ENCODE measurements at places on chromosomes 1 and 21. TPM values are rescaled to one million over a fixed set of nuclear protein-coding genes. Genes with fewer than 3 reads are reported as not detected.

DNA sequence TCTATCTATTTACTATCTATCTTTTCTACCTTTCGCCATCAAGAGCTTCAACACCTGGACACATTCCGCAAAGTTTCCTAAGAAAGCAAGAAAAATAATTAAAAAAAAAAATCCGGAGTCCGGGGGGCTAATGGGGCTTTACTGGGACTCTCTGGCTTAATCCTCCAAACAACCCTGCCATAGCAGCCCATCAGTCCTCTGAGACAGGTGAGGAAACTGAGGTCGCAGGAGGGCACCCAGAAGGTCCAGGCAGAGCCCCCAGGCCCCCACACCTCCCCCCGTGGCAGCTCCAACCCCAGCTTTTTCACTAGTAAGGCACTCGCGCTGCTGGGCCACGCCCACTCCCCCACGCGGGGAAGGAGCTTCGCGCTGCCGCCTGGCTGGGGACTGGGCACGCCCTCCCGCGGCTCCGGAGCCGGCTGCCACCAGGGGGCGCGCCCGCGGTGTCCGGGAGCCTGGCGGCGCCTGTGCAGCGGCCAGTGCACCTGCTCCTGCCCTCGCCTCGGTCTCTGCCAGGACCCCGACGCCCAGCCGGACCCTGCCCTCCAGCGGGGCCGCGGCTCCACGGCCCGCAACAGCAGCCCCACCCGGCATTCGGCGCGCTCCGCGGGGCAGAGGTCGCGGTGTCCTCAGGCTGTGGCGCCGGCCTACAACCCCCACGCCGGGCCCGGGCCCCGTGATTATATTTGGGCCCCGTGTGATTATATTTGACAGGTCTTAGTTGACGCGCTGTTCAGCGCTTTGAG lies 54.1 kb upstream of the SAMD11 start:
- DNase-seq, result peak; percentile 21

GRCh38 chr1:39370602-39371001 lies 120.8 kb upstream of the BMP8A start:
- no peak for DNase-seq

Gene LCE2A
- polyA plus RNA-seq, result not detected

DNA sequence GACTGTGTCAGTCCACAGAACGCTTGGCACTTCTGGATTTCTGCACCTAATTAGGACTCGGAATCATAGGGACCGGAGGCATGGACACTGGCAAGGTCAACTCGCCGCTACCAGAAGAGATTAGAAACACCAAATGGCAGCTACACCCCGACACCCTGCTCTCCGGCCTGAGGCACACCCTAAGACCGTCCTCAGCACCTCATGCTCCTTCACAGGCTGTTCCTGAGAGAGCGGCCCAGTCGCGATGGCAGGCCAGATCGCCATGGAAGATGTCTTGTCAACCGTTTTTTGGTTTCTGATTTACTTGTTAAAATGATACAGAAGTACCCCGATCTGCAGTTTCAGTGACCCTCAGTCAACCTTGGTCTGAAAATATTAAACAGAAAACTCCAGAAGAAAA lies 46.8 kb downstream of the NPHP4 start:
- DNase-seq, result no peak

DNA sequence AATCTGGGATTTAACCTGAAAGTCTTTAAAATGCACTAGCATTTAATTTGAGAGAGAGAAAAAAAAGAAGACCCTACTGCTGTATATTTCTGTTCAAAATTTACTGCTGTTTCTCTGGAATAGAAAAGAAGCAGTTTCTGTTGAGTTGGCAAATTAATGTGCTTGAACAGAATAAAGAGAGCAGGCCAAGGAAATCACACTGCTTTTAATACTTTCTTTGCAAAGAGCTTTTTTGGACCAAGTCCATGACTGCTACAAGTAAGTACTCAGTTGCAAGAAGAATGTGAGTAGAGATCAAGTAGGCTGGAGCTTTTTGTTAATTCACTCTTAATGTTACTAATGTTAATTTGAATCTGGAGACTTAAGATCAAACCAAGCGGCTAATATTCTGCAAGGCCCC lies 336.2 kb upstream of the SGIP1 start:
- DNase-seq, result no peak

- DNase-seq, result no peak
These were observed 77.7 kb downstream of the RAVER2 start for GRCh38 chr1:64822621-64823020.

Gene LHX8
- not detected for polyA plus RNA-seq

Gene RORC
- polyA plus RNA-seq, result 0.83 TPM

DNA sequence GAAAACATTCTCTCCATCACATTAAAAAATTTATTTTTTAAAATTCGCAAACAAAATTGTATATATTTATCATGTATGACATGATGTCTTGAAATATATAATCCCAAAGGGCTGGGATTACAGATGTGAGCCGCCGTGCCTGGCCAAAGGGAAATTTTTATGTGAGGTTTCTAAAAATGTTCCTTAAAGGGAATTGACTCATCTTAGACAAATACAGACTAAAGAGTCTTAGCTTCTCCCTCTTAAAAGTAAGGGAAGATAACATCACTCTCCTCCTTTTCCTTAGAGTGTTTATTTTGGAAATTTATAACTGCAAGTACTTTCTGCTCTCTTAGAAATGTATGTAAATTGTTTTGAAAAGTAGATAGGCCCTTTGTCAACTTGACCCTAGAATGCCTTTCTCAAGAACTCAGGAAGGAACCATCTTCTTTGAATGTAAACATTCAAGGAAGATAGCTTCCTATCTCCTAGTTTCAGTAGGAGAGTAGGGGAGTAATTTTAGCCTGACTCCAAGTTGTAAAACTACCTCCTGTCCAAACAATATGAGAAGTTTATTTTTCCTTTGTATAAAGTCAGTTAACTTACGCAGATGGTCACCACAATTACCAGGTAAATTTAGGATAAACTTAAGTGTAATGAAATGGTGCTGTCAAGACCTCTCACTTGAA lies 59.5 kb downstream of the C21orf91 start:
- DNase-seq, result no peak

- no peak for DNase-seq
These were observed 12.1 kb upstream of the CNTN2 start for GRCh38 chr1:205030896-205031295.

DNA sequence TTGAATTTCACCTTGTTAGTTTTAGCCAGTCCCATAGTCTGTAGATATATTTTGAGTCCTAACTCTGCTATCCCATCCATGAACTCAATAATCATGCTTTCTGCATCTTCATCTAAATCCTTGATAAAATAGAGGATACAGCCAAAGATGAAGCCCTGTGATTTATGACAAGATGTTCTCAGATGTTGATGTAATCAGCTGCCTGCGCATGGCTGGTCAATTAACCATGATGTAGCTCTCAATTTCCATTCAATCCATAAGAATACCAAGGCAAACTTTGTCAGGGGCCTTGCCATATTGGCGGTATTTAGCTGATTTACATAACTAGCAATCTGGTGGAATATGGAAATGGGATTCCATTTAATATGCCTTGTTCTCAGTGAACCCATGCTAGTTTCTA lies 183.2 kb downstream of the TNR start:
- no peak for DNase-seq

DNA sequence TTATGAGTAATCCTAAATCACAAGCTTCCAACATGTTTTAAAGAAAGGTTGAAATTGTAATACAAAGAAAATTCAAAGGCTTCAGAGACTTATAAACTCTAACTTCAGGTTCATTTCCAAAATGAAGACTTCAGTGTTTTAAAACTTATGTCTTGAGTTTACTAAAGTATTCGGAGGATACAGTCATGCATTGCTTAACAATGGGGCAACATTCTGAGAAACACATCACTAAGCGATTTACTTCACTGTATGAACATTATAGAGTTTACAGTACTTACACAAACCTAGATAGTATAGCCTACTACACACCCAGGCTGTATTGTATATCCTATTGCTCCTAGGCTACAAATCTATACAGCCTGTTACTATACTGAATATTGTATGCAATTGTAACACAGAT lies 38.3 kb downstream of the CEP170 start:
- no peak for DNase-seq

GRCh38 chr1:244280859-244281258 lies 170.8 kb downstream of the ADSS2 start:
- DNase-seq, result no peak

DNA sequence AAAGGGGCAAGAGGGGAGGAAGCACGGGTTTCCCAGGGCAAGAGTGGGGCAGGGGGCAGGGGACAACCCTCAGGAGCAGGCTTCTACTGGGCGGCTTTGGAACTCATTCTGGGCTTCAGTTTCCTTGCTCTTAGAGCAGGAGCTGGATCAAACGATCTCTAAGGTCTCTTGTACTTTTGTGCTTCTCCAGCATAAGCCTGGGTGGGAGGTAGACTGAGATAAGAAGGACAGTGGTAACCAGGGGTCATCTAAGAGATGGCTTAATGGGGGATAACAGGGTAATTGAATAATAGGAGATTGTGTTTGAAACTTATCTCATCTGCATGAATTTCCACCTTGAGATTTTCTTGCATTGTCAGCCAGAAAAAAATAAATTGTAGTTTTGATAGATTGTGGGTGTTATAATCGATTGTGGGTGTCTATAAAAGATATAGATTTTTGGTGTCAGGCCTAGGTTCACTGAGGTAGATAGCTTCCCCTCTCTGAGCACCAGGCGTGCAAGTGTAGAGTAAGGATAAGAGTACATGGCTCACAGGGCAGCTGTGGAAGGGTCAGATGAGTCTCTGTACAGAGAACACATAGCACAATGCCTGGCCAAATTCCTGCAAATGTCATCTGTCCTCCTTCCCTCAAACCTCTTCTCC lies 68.0 kb downstream of the CD58 start:
- DNase-seq, result no peak

DNA sequence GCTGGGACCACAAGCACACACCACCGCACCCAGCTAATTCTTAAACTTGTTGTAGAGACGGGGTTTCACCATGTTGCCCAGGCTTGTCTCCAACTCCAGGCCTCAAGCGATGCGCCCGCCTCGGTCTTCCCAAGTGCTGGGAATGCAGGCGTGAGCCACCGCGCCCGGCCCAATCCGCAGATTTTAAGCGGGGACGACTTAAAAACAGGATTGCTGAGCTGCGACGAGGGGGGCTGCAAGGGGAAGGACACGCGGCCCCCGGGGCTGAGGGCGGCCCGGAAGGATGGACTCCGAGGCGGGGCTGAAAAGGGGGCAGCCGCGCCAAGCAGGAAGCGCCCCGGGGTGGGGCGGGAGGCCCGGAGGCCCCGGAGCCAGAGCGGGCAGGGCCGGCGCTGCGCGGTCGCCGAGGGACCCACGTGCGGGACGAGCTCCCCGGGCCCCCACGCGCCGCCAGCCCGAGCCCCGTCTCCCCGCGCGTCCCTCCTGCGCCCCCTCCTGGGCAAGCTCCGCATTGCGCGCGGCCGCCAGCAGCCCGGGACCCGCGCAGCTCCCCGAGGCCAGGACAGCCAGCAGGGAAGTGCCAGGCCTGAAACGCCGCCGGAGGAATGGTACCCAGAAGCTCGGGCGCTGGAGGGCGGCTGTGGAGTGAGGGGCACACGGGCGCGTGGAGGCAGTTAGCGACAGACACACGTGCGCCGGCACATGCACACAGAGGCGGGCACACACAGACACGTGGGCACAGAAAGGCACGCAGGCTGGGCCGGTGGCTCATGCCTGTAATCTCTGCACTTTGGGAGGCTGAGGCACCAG lies 5.5 kb upstream of the PRKCZ start:
- DNase-seq, result no peak

- DNase-seq, result no peak
These were observed 3.4 kb downstream of the GDAP2 start for GRCh38 chr1:117925981-117926380.

DNA sequence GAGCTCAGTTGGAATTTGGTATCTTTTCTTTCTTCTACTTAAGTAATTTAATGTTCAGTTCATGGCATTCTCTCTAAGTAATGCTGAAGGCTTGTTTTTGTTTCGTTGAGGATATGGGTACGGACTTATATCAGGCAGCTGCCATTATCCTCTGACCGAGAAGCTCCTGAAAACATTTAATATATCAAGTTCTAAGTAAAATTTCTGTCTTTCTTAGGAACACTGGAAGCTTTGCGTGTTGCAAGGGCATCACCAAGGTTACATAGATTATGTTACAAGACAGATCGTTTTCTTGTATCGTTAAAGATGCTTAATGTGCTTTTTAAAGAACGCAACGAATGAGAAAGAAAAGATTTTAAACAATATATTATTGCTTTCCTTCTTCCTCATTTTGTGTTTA lies 1.0 kb upstream of the GALNT2 start:
- no peak for DNase-seq

GRCh38 chr1:195766709-195767108 lies 841.5 kb downstream of the KCNT2 start:
- DNase-seq, result no peak

Gene SLC44A5
- 10.4 TPM for polyA plus RNA-seq

Gene C1orf185
- polyA plus RNA-seq, result not detected

GRCh38 chr21:42540396-42540795 lies 26.7 kb downstream of the SLC37A1 start:
- no peak for DNase-seq

Gene ANKRD45
- 7.6 TPM for polyA plus RNA-seq

Gene CELA3B
- not detected for polyA plus RNA-seq

DNA sequence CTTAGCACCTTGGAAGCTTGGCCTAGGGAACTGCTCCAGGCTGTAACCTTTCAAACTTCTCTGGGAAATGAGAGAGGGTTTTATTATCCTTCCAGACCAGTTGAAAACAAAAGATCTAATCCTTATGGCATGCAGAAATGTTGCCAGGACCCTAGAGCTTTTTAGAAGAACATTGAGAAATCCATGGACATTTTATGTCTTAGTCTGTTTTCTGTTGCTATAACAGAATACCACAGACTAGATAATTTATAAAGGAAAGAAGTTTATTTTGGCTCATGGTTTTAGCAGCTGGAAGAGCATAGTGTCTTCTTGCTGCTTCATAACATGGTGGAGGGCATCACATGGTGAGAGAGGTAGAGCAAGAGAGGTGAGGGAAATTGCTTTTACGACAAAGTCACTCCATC lies 25.8 kb downstream of the OSBPL9 start:
- DNase-seq, result peak; percentile 43

- DNase-seq, result no peak
These were observed 10.5 kb upstream of the IRF2BP2 start for GRCh38 chr1:234620272-234621126.

DNA sequence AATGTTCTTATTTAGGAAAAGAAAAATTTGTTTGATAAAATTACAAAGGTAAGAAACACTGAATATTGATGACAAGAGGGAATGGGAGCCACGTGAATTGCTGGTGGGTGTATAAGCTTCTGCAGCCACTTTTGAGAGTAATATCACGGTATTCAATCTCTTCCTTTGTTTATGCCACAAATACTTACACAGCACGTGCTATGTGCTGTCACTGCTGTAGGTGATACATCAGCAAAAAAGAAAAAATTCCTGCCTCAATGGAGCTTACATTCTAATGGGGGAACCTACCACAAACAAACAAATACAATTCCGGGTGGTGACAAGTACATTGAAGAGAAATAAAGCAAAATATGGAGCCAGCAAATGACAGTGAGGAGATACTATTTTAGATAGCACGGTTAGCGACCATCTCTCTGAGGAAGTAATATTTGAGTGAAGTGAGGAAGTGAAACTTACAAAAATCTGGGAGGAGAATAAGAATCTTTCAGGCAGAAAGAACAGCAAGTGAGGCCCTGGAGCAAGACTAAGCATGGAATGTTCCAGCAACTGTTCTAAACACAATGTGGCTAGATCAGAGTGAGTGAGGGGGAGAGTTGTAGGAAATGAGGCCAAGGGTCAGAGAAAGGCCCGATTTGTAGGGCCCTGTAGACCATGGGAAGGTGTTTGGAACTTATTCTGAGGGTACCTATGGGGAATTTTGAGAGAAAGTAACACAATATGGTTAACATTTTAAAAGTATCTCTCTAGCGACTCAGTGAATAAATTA lies 2.6 kb upstream of the FCRLB start:
- DNase-seq, result no peak

Gene S100A3
- 0.35 TPM for polyA plus RNA-seq

- DNase-seq, result no peak
These were observed 18.2 kb upstream of the FCGR2A start for GRCh38 chr1:161486806-161487741.
